ENCODE measurements at places on chromosomes 16 and 17.

- no peak for DNase-seq
Observed at GRCh38 chr17:32191306-32191705, 49.0 kb downstream of the RHOT1 start.

DNA sequence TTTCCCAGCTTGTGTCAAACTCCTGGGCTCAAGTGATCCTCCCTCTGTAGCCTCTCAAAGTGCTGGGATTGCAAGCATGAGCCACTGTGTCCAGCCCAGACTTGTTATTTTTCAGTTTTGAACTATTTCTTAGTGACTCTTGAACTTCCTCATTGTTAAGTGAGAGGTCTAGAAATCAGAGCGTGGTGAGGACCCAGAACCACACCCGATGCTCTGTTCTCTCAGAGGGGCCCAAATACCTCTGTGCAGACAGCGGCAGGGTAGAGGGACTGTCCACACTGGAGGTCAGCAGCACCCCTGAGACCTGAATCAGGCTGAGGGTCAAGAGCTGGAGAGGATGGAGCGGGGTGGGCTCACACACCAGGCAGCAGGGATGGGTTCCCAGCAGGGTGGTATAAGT is 47.7 kb upstream of the MEAK7 start:
- DNase-seq: no peak

GRCh38 chr16:4679850-4680636 is 13.3 kb upstream of the NUDT16L1 start:
- no peak for DNase-seq

DNA sequence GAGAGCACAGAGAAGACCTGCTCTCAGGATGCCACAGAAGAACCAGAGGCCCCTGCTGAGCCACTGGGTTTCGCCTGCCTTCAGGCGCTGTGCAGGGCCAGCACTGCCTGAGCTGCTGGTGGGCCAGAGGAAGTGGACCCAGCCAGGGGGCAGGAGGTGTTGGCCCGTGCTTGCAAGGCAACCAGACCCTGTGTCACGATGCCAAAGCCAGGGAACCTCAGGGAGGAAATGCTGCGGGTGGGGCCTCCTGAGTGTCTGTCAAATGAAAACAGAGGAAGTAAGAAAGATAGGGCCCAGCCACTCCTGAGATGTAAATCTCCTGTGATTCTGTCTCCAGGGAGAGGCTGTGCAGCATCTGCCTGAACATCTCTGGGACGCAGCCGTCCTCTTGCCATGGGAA is 58.1 kb upstream of the ADORA2B start:
- DNase-seq: no peak

- DNase-seq: no peak
Observed at GRCh38 chr17:7677388-7678067, 9.8 kb downstream of the TP53 start.

DNA sequence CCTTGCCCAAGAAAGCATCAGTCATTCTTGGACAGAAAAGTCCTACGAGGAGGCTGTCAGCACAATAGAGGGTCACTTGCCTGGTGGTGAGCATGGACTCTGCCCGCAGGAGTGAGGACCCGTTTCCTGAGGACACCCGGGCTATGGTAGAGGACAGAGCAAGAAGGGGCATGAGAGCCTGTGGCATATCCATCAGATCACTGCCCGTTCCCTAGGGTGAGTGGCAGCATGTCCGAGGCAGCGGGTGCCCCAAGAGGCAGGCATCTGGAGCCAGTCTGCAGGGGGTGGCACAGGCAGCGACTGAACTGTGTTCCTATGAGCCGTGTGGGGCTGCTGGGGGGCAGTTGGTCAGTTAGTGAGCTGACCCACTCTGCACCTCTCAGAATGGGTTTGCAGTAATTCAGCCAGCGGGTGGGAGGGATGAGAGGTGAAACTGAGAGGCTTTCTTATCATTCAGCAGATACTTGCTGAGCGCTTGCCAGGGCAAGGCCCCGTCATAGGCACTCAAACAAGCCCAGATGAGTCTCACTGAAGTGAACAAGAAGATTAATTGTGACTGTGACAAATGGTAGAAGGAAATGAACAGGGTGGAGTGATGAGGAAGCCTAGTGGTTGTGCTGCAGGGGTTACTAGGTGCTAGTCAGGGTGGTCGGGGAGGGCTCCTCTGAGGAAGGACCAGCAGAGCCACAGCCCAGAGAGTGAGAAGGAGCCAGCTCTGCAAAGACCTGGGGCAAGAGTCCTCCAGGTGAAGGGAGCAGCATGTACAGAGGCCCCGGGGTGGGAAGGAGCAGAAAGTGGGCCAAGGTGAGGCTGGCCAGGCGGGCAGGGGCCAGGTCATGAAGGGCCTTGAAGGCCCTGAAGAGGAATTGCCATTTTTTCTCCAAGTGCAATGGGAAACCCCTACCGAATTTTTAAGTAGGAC is 87.9 kb downstream of the CLEC16A start:
- DNase-seq: no peak

GRCh38 chr17:36923814-36924221 is 13.5 kb upstream of the LHX1 start:
- no peak for DNase-seq

- no peak for DNase-seq
Observed at GRCh38 chr16:877242-878071, 76.9 kb upstream of the GNG13 start.

All from activated CD4-positive, alpha-beta T cell treated with anti-CD3 and anti-CD28 coated beads for 1 hour (primary cell).